Naive thymus-derived CD8-positive, alpha-beta T cell (primary cell): ENCODE measurements at places on chromosomes 16 and 17.

DNA sequence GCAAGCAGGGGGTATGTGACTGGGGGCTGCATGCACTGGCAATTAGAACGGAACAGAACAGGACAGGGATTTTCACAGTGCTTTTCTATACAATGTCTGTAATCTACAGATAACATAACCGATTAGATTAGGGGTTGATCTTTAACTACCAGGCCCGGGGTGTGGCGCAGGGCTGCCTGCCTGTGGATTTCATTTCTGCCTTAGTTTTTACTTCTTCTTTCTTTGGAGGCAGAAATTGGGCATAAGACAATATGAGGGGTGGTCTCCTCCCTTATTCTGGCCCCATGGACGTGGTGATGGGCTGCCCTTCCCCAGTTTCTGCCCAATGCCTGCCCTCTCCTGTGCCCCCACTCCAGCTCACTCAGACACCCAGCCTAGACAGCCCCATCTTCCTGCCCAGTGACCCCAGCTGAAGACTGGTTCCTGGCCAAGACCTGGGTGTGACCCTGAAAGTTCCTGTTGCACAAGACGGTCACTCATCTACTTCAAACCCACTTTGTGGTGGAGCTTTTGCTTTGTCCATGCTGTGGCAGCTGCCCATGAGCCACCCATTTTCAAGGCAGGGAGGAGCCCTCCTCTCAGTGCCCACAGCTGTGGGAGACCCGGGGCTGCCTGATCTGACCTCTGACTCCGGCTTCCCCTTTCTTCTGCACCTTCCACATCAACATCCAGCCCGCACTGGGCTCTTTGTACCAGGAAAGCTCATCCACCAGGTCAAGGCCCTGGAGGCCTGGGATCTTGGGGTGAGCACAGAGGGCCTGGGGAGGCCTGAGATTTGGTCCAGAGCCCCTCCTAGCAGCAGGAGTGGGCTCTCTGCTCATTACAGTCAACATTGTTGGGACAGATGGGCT lies 18.6 kb downstream of the ALOX12B start:
- DNase-seq, result no peak

GRCh38 chr16:20628213-20628612 lies 52.0 kb upstream of the ACSM2B start:
- DNase-seq, result no peak

DNA sequence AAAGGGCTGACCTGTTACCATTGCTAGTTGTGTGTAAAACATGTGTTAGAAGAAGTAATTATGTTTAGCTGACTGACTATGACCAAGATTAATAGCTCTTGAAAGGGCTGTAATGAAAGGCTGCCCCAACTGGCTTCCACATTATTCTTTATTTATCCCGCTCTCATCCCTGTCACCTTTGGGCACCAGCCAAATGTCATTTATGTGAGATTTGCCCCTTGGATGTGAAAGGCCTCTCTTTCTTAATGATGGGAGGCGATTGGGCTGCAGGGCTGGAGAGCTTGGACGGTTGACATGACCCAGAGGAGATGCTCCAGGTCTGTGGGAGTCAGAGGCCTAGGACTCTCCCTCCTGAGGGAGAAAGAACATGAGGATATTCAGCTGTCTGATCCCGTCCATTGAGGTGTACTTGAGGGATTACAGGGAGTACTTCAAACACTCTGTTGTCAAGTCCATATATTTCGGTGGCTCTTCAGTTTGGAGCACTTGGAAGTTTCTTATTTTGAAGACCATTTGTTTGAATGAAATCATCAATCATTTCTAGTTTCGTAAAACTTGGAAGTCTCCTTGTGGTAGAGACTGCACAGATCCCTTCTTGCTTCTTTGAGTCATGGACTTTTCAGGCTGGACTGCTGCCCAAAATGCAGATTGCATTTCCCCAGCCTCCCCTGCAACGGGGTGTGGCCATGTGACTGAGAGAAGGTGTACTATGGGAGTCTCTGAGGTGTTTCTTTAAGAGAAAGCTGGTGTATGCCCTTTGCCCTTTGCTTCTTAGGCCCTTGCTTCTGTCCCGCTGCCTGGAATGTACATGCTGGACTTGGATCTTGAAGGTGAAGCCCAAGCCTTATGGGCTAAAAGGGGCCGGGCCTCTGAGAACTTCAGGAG lies 51.3 kb downstream of the FTO start:
- no peak for DNase-seq

DNA sequence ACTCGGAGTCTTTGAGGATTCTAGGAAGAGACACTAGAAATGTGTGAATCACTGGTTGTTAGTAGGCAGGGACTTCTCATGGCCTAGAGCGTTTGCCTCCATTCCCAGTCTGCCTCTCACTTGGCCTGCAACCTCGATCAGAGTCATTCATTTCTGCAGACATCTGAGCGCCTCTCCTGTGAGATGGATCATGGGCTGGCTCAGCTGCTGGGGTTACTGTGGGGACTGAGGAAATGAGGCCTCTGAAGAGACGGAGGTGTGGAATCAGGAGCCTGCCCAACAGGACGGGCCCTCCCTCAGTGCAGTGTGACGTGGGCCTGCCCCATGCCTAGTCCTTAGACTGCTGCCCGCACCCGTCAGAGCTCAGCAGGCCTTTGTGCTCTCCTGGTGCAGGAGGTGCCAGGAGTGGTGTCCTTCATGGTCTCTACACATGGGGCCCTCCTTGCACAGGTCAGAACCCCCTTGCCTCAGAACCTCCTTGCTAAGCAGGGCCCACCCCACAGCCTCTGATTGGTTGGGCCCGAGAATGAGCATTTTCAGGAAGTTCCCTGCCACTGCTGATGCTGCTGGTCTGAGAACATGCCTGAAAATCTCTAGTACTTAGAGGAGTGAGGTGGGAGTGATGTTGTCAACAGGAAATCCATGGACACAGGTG lies 99.4 kb downstream of the NPIPB11 start:
- no peak for DNase-seq

DNA sequence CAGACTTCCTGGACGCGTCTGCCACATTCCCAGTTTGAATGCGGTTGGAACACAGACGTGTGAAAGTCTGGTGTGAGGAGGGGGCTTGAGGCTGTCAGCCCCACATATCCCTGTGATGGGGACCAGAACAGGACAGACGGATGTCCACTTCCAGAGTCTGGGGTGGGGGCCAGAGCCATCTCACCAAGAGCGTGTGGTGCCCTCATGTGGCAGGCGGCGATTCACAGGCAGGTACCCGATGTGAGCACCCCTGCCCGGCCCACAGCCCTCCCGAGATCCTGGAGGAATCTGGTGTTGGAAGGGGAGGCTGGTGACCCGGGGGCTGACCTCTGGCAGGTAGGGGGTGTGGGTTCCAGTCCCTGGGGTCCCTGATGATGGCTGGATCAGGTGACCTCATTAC lies 51.5 kb downstream of the ENGASE start:
- no peak for DNase-seq

GRCh38 chr16:67150047-67150832 lies 558 bp downstream of the B3GNT9 start:
- no peak for DNase-seq

DNA sequence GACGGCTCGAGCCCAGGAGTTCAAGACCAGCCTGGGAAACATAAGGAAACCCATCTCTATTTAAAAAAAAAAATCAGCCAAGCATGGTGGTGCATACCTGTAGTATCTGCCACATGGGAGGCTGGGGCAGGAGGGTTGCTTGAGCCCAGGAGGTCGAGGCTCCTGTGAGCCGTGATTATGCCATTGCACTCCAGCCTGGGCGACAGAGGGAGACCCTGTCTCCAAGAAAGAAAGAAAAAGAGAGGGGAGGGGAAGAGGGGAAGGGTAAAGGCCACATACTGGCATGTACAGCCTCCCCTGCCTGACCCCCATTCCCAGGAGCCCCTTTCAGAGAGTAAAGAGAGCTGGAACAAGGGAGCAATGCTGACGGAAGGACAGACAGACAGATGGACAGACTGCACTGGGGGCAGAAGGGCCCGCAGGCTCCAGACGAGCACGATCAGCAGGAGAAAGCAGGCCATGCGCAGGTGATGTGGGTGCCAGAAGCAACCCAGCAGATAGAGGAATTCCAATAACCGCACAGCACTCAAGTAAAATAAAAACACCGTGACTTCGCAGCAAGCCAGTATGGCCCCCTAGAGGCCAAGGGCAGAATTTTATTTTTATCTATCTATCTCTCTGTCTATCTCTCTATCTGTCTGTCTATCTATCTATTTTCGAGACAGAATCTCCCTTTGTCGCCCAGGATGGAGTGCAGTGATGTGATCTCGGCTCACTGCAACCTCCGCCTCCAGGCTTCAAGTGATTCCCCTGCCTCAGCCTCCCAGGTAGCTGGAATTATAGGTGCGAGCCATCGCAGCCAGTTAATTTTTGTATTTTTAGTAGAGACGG lies 27.1 kb upstream of the SNN start:
- DNase-seq, result no peak

- no peak for DNase-seq
Observed at GRCh38 chr16:51540259-51540658, 389.2 kb upstream of the SALL1 start.

DNA sequence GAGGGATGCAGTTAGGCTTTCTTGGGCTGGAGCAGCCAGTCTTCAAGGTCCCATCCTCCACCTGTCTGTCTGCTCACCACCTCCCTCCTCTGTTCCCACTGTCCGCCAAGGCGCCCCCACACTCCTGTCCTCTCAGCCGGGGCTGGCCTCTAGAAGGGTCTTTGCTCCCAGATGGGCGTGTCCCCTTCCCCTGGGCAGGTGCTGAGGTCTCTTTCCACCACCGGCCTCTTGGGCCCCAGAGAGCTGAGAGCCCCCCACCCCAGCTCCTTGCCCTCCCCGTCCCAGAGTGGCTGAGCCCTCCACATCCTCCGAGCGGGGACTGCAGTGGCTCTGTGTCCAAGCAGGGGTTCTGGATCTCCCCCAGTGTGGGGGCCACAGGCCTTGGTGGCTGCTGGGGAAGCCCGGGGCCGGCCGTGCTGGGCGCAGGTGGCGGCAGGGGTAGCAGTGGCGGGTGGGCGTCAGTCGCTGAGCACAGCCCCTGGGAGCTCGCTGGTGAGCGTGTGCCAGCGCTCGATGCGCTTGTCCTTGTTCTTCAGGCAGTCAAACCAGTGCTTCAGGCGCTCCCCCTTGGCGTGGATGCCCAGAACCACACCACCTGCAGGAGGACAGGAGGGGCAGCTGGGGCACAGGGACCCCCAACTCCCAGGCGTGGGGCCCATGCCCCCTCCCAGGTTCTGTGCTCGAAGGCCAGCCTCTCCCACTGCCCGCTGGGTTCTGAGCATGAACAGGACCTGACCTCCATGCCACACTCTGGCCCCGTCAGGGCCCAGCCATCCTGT lies 9.8 kb downstream of the SCGB1C2 start:
- DNase-seq, result no peak

- DNase-seq, result no peak
Observed at GRCh38 chr16:85227084-85227945, 115.0 kb upstream of the CIBAR2 start.

DNA sequence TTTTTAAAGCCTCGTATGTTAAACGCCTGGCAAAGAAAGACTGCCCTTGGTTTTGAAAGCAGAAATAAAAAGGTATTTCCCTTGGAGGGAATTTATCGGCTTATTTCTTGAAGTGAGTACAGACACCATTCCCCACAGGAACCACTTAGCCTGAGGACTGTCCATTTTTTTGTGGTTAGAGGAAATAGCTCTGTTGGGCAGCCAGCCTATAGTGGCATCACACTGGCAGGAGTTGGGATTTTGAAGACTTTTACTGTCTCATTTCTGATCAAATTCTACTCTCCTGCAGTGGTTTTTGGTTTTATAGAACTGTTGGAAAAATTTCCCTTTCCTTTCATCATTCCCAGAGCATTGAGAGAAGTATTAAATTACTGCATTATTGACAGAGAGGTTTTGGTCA lies 34.1 kb upstream of the CDC6 start:
- DNase-seq, result no peak

DNA sequence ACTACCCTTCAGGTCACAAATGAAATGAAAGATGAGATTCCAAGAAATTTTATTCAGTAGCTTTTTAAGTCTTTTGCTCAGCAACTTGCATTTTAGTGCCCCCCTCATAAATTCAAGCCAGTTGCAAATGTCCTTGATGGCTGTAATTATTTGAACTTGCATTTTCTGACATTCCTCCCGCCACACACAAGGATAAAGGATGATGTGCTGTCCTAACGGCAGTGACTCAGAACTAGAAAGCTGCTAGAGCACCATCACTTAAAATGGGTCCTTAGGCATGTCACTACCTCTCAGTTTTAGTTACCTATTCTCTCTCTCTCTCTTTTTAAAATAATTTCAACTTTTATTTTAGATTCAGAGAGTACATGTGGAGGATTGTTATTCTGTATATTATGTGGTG lies 306.7 kb downstream of the CNTNAP4 start:
- DNase-seq, result no peak

- no peak for DNase-seq
Observed at GRCh38 chr16:81818568-81818896, 39.4 kb downstream of the PLCG2 start.

DNA sequence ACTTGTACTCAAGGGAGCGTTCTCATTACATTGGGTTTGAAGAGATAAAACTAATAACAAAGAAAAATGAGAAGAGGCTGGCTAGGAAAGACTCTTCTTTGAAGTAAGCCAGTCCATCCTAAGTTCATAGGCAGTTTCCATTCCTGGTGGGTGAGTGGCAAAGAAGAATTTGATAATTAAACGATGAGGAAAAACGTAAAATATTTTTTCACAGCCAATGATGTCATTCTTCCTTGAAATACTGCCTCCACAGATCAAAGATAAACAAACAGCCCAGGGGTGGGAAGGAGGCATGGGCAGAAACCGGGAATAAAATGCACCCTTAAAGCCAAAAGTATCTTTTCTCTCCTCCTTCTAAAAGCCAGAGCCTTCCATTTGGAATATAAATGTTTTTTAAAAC lies 346.6 kb downstream of the PMP22 start:
- no peak for DNase-seq

- no peak for DNase-seq
Observed at GRCh38 chr17:29177541-29177870, 2.7 kb downstream of the MYO18A start.

DNA sequence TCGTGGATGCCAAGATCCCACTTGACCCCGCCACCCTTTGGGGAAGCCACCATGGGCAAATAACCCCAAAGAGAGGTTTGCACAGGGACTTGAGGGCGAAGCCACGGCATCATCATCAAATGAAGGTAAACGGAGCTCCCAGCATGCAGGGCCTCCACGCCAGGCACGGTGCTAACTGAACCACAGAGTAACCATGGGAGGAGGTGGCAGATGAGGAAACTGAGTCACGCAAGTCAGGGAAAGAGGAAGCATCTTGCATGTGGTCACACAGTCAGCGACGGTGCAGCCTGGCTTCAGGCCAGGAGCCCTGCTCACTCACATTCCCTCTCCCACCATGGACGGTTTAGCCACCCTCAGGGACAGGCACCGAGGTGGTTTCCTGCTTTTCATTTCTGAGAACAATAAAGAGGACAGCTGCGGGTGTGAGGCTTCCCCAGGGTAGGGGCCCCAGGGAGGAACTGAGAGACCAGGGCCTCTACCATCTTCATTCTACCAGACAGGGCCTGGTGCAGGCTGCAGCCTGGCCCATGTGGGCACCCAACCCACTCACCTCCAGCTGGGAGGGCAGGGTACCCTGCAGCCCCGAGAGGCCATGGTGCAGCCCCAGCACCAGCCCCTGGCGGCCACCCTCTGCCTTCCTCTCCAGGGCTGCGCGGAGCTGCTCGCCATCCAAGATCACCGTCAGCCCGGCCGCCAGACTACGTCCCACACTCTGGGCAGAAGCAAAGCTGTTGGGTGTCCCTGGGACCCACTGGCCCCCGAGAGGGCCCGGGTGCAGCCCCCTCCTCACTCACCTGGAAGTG lies 78.3 kb downstream of the RMI2 start:
- no peak for DNase-seq

- DNase-seq, result no peak
Observed at GRCh38 chr16:59478838-59479237, 744.7 kb upstream of the GOT2 start.

- DNase-seq, result no peak
Observed at GRCh38 chr16:86300746-86301481, 209.4 kb upstream of the FOXF1 start.

GRCh38 chr16:54453871-54454270 lies 167.3 kb upstream of the IRX3 start:
- no peak for DNase-seq
